ENCODE measurements at places on chromosomes 1 and 21.

DNA sequence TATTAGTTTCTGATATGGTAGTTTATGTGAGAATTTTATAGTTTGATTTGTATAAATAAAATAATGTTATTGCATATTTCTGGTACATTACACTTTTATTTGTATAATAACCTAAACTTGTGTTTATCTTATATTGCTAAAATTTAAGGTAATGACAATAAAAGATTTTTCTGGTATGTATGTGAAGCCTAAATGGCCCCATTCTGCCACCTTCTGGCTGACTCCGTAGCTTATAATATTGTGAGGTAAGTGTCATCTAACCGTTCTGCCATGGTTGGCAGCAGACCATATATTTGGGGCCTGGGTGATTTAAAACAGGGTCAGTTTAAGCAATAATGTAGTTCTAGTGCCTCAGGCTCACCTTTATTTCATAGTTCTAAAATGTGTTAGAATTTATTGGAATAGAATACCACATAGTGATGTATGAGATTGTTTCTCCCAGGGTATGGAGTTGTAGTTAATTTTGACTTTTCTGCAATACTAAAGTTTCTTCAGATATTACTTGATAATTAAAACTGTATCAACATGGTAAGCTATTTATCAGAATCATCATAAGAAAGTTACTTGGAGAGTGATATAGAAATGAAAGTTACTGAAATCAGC, 21.2 kb upstream of the PRKACB start:
- no peak for DNase-seq

DNA sequence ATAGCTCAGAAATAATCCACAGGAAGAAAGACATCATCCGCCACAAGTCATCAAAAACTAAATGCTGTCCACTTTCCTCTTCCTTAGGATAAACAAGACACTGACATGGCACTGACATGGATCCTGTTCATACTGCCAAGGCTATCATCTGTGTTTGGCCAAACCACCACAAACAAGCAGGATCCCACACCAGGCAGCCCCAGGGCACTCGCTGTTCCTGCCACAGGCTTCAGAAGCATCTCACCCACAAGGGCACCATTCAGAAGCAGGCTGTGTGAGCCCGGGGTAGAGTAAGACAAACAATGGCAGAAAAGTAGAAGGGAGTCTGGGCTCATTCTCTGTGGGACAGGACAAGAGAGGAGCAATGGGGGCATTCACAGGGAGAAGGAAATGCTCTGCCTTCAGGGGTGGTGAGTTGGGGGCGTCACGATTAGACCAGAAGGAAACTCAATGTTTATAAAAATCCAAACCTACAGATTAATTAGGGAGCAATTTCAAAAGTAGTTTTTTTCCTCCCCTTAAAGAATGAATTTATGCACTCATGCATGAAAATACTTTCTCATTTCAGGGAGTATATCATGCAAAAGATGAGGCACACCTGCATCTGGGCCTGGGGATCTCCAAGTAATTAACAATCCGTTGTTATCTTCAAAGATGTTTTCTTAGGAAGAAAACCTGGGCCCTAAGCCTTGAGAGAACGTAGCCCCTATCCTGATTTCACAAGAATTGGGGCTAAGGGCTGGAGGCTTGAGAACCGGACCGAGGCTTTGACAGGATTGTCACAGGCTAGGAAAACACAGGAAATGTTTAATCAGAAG, 43.3 kb upstream of the ATP1A1 start:
- DNase-seq, result no peak

- no peak for DNase-seq
Measured at GRCh38 chr1:240114222-240114621, 22.5 kb downstream of the FMN2 start.

DNA sequence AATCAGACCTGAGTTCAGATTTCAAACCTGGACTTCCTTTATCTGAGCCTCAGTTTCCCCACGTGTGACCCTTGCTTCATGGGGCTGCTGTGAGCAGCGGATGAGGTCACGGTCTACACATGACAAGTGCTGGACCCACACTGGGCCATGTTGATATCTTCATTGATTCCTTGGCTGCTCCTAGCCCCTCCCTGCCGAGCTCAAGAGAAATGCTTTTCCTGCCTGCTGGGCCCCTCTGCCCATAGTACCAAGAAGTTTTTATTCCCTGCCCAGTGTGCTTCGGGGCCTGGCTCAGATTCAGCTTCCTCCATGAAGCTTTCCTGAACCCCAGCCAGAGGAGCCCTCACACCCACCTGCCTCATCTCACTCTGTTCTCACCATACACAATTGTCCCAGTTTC, 181.6 kb downstream of the PTPRU start:
- no peak for DNase-seq

DNA sequence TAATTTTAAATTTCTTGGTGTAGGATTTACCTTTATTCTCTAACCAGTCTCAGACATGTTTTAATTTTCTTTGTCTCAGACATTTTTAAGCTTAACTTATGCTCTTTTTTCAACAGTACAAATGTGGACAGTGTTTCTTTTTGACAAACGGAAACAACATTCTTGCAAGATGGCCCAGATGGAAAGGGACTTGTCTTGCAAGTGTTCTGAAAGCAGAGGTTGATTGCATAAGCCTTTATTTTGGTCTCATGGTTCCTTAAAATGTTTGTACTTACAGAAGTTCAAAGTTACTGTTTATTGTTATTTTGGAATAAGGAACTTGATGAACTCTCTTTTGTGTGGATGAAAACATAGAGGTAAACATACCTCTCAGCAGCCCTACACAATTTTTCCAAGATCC, 22.9 kb downstream of the SMAP2 start:
- DNase-seq, result no peak

GRCh38 chr1:89557445-89557825, 32.8 kb downstream of the LRRC8B start:
- no peak for DNase-seq

DNA sequence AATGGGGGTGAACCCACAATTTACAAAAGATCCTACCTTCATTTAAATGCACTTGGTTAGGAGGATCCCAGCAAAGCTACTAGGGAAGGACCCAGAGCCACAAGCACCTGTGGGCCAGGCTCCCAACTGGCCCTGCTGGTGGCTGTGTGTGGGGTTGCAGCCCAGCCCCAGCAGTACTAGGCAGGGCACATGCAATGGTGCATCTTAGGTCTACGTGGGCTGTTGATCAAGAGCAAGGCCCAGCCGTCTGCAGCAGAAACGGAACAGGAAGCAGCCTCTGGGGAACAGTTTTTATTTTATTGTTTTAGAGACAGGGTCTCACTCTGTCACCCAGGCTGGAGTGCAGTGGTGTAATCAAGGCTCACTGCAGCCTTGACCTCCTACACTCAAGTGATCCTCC, 134.1 kb upstream of the RAB4A start:
- no peak for DNase-seq

DNA sequence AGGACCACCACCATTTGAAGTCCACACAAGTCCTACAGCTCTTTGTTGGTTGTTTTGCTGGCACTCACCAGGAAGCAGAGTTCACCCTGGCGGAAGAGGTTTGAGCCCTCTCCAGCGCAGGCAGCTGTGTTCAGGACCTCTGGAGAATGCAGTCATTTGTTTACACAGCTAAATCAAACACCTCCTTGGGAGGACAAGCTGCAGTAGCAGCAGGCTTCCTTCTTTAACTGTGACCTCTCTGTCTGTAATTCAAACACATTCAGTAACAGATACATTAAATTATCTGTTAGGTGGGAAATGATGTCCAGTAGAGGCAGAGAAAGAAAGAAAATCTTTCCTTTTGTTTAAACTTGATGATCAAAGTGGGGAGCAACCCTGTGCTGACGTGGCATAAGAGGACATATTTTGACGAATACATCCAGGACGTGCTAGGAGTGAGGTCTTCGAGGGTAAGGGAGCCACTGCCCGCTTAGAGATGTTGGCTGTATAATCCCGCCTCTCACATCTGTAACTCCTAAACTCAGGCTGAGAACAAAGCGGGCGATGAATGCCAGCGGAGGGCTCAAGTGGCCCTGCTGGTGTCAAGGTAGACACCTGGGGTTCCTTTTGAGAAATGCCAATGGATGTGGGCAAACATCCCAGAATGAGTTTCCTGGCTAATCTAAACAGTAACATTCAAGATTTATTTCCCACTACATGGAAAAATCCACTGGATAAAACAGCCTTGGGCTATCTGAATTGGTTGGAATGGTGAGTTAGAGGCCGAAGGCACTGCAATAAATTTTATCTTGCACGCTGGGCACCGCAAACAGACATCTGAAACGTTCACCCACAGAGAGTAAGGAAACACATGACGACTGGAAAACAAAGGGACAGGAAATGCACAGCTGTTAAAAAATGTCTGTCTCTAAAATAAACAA, 51.7 kb downstream of the ABCA4 start:
- no peak for DNase-seq

GRCh38 chr1:5827516-5827915, 164.7 kb downstream of the NPHP4 start:
- no peak for DNase-seq

- DNase-seq, result no peak
Measured at GRCh38 chr1:74772945-74773344, 40.0 kb downstream of the TYW3 start.

GRCh38 chr1:1137256-1138045, 21.6 kb upstream of the C1orf159 start:
- DNase-seq, result no peak

GRCh38 chr1:182671750-182672486, 12.5 kb downstream of the RGS8 start:
- no peak for DNase-seq

GRCh38 chr1:68308034-68308433, 75.7 kb upstream of the WLS start:
- DNase-seq, result no peak

DNA sequence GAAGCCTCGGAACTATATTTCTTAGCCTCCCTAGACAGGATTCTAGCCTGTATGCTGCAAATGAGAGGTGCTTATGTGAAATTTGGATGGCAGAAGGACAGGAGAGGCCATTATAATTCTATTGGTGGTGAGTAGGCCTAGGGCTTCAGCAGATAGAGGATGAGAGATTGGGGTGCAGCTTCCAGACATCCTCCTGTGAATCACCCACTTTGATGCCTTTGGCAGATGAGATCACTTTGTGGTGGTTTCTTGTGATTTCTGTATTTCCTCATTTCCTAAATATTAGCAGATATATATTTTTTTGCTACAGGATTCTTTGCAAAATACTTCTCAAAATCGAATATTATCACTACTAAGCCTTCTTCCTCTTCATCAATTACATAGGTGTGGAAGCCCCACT, 37.3 kb downstream of the MFSD2A start:
- DNase-seq, result no peak

DNA sequence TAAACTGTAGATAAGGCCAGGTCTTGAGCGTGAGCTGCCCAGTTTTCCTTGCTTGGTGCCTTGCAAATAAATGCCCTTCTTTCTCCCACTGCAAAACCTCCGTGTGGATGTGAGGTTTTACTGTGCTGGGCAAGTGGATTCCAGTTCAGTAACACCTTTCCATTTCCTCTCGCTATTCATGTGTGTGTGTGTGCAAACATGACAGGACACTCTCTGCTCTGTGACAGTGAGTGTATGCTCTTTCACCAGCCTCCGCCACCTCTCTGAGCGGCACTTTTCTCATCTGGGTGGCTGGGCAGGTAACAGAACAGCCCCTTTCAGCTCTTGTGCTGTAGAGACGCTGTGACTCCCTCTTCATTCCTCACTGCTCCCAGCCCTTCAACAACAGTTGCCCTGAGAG, 23.9 kb downstream of the CNIH3 start:
- DNase-seq, result no peak

- no peak for DNase-seq
Measured at GRCh38 chr1:3346478-3346877, 108.0 kb upstream of the ARHGEF16 start.

DNA sequence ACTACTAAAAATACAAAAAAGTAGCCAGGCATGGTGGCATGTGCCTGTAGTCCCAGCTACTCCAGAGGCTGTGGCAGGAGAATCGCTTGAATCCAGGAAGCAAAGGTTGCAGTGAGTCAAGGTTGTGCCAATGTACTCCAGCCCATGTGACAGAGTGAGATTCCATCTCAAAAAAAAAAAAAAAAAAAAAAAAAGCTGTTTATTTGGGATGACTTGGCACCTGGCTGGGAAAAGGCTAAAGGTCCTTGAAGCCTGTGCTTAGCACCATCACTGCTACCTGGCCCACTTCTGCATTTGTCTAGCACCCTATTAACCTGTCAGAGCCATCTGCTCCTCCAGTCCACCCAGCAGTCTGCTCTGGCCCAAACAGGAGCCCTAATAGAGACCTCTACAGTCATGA, 25.0 kb downstream of the PRDX6 start:
- no peak for DNase-seq

DNA sequence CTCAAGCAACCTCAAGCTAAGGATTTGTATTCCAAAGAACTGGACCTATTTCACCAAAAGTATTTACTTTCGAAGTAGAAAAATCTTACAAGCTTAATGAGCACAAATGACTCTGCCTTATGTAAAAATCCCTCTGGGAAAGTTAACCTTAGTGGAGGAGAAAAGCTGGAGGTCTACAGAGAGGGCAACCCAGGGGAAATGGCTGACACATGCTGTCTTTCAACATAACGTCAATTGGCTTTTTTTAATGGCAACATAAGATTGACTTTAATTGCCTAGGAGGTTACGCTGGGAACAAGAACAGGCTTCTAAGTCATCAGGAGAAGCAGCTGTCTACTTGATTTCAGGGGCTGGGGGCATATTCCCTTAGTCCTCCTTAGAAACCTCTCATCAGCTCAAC, 52.3 kb downstream of the UTP25 start:
- DNase-seq, result no peak

- DNase-seq, result peak; percentile 68
Measured at GRCh38 chr1:108050158-108050557, 85.2 kb upstream of the VAV3 start.

DNA sequence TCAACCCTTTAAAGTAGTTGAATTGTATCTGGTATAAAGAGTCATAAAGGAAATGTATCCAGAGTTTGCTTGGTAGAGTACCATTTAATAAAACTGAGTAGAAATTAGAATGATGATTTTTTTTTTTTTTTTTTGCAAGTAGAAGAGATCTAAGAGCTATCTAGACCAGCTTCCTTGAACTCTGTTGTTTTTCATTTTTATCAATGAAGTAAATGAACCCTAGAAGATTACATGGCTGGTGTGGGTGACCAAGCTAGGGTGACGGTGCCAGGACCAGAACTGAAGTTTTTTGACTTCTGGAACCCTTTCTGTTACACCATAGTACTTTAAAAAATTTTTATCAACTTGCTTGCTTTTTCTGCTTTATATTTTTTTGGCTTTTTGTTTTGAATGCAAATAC, 36.9 kb downstream of the MACO1 start:
- DNase-seq, result no peak

DNA sequence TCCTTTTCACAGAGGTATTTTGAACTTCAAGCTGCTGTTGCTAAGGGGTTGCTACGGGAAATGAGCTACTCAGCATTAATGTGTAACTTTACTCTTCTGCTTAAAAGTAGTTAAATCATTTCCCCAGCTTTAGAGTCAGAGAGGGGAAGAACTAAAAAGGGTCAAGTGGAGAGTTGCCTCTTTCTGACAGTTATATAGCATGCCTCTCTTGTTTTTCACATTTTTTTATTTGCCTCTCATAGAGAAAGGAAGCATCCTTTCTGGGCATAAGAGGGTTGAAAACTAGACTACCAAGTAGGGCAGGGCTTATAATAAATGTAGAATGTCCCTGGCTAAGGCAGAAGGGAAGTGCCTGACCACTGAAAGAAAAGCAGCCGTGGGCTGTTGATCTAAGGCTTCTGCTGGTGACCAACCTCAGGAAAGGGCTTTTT, 10.1 kb upstream of the ELAVL4 start:
- no peak for DNase-seq
